ENCODE measurements at places on chromosomes 2 and 18.

- DNase-seq: no peak
Measured at GRCh38 chr18:78728784-78729467, 250.7 kb upstream of the SALL3 start.

DNA sequence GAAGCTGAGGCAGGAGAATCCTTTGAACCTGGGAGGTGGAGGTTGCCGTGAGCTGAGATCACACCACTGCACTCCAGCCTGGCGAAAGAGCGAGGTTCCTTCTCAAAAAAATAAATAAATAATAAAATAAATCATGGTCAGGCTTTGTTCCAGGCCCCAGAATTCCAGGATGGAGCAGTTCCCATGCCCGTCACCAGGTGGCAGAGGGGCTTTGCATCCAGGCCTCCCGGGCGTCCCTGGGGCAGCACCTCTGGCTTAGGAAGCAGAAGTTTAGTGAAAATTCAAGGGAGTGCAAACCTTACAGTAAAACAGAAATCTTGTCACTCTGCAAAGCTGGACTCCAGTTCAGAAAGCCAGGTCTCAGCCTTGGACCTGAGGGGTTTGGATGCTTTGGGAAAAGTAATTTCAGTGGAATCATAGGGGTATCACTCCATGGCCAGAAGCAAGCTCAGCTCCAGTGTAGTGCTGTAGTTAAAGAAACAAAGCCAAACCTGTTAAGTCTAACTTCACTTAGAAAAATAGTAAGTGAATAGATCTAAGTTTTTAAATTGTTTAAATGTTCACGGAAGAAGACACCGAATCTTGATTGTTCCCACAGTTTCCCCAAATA is 512.7 kb downstream of the CMPK2 start:
- DNase-seq: peak; percentile 55

DNA sequence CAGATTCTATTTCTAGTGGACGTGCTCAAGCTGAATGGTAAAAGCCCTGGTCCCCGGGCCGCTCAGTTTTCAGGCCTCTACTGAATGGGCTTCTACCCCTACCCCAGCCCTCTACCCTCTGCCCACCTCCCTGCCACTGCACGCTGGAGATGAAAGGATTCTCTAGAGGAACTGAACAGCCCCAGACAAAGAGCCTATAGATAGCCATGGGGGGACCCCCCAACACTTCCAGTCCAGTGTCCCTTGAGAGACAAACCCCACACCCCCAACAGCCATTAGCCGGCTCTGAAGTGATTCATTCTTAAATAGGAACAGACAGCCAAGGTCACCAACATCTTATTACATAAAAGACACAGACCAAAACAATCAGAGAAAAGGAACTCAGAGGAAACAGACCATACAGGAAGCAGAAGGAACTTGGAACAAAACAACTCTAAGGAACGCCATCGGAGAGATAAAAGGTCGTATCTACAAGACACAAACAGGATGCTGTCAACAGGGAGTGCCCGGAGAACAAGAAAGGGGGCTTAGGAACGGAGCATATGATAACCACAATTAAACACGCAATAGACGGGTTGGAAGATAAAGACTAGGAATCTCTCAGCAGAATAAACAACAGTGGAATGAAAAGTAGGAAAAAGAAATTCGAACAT is 23.5 kb downstream of the TMEM37 start:
- DNase-seq: no peak

- DNase-seq: no peak
Measured at GRCh38 chr2:33190393-33190937, 243.7 kb downstream of the LTBP1 start.

DNA sequence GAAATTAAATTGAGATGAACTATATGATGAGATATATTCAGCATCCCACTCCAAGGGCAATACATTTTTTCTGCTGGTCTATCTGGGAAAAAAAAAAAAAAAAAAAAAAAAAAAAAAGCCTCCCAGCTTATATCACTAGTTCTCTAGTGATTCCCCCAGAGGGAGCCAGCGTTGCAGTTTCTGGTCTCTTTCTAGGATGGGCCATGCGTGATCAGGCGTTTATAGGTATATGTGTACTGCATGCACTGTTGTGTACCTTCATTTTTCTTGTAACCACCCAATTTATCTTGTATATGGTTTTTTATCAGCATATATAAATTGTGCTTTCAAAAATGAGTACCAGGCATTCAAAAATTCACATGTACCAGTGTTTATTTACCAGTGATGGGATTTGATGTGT is 35.1 kb downstream of the DCDC2C start:
- DNase-seq: peak; percentile 36

GRCh38 chr2:387980-388421 is 100.1 kb upstream of the ALKAL2 start:
- no peak for DNase-seq

DNA sequence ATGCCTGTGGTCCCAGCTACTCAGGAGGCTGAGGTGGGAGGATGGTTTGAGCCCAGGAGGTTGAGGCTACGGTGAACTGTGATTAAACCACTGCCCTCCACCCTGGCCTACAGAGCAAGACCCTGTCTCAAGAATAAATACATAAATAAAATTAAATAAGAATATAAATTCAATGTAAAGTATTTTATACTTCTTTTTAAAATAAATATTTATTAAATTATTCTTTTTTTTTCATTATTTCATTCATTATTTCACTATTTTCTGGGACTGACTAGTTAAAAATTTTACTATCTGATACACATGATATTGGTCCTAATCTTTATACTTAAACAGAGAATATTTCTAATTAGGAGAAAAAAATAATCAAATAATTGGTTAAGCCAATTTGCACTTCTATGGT is 917.6 kb downstream of the ERBB4 start:
- DNase-seq: no peak

DNA sequence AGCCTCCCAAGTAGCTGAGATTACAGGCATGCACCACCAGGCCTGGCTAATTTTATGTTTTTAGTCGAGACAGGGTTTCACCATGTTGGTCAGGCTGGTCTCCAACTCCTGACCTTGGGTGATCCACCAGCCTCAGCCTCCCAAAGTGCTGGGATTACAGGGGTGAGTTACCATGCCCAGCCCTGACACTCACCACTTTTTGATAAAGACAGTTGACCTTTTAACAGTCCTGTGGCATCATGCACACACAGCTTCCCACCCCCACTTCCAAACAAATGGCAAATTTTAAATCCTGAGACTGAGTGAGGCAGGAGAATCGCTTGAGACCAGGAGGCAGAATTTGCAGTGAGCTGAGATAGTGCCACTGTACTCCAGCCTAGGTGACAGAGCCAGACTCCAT is 6.2 kb upstream of the DNAJB2 start:
- DNase-seq: no peak

- DNase-seq: peak; percentile 57
Measured at GRCh38 chr2:42328148-42328833, 32.7 kb downstream of the COX7A2L start.

DNA sequence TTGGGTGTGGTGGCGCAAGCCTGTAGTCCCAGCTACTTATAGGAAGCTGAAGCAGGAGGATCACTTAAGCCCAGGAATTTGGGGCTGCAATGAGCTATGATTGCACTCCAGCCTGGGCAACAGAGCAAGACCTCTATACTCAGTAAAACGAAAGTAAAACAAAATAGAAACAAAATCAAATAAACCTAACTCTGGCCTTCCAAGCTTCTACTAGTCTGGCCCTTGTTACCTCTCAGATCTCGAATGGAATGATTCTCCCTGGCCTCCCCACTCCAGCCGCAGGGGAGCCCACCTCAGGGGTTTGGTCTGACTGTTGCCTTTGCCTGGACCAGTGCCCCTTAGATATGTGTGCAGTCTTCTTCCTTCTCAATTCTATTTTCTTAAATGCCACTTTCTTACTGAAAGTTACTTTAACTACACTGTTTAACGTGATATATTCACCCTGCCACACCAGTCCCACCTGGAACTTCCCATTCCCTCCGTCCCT is 160.0 kb upstream of the GCFC2 start:
- DNase-seq: no peak

GRCh38 chr2:5697562-5697961 is 5.4 kb downstream of the SOX11 start:
- DNase-seq: no peak

DNA sequence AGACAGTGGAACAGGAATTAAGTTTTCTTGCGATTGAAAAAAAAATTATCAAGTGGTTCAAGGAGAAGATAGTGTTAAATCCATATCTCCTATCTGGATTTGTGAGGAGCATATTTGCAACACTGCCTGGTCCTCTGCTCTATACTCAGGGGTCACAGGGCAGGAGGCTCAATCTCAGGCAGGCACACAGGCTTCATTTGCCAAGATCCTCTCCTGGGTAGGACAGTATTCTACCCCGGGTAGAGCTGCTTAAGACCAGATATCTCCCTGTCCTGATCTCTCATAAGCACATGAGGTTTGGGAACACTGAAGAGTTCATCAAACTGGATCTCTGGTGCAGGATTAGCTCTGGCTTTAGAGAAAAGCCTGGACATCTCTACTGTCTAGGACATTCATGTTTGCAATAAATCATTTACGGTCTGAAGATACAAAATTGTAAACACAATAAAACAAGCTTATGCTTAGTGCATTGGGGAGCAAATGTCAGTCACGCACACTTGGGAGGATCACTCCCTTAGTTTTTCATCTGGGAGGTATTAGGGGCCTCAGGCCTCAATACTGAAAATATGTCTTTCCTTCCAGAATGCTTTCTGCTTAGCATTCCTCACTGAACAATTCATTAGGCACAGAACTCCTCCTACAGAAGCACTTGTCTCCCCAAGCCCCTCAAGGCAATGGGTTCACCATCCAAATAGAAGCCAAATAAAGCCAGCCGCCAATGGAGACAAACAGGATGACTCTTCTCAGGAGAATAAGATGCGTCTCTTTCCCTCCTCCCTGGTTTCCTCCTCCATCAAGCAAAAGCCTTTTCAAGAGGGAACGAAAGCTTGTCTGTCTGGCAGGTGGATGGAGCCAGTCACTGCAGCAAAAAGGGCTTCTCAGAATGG is 34.1 kb upstream of the LCLAT1 start:
- no peak for DNase-seq

DNA sequence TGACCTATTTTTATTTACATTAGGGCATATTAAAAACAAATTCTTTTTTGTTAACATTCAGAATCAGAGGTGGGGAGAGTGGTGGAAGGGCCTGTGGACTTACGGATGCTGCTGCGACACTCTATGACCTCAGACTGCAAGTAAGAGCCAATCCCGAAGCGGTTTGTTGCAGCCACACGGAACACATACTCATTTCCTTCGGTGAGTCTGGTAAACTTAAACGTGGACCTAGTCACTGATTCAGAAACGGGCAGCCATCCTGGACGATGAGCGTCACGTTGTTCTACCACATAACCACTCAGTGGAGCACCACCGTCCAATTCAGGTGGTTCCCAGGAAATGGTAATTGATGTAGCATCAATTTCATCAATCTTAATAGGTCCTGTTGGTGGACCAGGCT is 61.9 kb downstream of the PLEKHA3 start:
- DNase-seq: no peak

DNA sequence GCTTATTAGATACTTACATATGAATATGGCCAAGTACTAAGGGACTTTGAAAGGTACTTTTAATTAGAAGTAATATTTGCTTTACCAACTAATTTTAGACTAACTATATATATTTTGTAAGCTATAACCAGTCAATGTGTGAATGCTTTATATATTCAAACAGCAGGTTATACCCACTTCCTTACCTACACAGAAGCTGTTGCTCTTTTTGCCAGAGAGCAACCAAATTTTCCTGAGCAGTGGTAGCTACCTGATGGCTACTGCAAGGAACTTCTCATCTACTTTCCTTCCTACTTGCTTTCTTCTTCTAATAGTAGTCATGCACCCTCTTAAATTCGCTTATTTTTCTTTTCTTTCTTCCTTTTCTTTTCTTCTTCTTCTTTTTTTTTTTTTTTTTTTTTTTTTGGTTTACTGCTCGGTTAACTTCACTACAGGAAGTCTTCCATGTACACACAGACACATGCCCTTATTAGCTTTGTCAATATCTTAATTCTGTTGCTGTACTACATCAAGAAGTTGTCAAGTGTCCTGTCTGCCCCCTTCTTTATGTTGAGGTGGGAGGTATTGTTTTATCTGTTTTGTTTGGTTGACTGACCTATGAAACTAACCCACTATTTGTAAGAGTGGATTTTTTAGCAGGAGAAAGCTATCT is 95.0 kb downstream of the EPC2 start:
- DNase-seq: no peak

- DNase-seq: no peak
Measured at GRCh38 chr2:230816735-230817134, 48.0 kb upstream of the ITM2C start.

DNA sequence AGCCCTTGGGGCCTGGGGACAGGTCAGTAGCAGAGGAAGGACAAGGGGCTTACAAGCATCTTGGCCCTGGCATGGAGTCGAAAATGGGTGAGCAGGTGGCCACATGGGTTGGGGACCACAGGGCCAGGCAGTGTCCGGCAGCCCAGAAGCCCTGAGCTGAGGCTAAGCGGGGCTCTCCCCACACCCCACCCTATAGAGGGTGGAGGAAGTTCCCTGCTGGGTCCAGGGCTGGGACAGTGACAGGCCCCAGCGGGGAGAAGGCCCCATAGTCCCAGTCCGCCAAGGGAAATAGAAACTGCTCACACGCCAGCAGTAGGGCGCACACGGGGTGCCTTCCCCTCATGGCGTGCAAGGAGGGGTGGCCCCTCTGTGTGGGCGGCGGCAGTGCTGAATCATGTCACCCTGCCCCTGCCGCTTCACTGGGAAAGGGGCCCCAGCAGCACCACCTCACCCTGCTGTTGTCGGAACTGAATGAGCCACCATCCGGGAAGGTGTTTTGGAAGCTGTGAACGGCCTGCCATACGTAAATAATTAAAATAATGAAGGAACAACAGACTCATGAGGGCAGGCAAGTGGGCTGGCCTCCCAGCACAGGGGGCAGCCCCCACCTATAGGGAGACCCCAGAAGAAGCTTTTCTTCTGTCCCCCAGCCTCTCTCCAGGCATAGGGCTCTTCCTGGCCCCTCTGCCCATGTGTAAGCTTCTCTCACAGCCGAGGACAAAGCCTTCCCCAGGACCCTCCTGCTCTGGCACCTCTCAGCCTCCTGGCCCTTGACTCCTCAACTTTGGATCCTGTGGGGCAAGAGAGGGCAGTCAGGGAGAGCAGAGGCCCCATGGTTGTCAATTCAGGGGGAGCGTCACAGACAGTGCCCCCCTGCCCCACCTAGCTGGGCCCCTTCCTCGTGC is 12.7 kb upstream of the DUSP2 start:
- no peak for DNase-seq

GRCh38 chr2:70474256-70474848 is 79.3 kb downstream of the TGFA start:
- DNase-seq: no peak

- no peak for DNase-seq
Measured at GRCh38 chr2:10934979-10935350, 23.2 kb downstream of the KCNF1 start.

DNA sequence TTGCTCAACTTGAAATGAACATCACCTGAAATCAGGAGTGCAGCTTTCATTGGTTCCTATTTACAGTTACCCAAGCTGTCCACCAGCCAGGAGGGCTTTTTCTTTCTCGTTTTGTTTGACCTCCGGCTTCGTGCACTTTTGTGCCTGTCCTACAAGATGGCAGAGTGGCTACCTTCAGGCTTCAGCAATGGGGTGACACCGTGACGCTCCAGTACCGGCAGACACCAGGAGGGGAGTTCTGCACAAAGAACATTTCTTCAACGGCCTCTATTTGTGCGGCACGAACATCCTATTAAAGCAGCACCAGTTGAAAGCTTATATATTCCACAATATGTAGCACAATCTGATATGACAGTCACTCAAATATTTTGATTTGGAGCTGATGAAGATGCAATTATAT is 18.3 kb downstream of the RNASEH1 start:
- no peak for DNase-seq

All from astrocyte of the spinal cord (primary cell).